Midbrain (tissue), 1 donor: ENCODE measurements at places on chromosomes 6 and 20.

DNA sequence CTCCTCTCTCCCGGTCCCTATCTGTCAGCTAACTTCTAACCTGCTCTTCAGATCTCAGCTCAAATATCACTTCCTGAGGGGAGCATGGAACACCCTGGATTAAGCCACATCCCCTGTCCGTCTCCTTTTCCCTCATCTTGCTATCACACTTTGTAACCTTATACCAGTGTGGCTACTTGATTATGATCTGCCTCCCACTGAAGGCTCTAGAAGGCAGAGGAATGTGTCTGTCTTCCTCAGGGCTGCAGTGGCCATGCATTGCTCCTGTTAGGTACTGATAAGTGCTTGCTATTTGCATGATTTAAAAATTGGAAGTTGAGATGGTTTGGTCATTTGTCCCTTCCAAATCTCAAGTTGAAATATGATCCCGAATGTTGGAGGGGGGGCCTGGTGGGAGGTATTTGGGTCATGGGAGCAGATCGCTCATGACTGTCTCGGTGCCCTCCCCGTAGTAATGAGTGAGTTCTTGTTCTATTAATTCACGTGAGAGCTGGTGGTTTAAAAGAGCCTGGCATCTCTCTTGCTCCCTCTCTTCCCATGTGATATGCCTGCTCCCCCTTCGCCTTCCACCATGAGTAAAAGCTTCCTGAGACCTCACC is 71.4 kb downstream of the PLCB4 start:
- DNase-seq: no peak

DNA sequence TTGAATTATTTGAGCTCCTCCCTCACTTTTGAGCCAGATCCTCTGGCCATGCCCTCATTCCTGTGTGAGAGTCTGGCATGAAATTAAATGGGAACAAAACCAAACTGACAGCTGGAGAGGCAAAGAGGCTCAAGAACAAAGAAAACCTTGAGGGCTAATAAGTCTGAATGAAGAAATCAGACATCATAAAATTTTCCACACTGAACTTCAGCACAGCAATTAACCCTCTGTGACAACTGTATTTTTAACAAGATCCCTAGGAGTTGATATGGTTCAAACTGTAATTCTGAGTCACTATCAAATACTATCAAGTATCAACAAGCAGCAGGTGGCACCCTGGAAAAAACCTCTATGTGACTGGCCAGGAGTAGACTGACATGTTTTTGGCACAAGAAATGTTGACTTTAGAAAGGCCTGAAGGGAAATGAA is 109.4 kb upstream of the EMILIN3 start:
- DNase-seq: no peak

DNA sequence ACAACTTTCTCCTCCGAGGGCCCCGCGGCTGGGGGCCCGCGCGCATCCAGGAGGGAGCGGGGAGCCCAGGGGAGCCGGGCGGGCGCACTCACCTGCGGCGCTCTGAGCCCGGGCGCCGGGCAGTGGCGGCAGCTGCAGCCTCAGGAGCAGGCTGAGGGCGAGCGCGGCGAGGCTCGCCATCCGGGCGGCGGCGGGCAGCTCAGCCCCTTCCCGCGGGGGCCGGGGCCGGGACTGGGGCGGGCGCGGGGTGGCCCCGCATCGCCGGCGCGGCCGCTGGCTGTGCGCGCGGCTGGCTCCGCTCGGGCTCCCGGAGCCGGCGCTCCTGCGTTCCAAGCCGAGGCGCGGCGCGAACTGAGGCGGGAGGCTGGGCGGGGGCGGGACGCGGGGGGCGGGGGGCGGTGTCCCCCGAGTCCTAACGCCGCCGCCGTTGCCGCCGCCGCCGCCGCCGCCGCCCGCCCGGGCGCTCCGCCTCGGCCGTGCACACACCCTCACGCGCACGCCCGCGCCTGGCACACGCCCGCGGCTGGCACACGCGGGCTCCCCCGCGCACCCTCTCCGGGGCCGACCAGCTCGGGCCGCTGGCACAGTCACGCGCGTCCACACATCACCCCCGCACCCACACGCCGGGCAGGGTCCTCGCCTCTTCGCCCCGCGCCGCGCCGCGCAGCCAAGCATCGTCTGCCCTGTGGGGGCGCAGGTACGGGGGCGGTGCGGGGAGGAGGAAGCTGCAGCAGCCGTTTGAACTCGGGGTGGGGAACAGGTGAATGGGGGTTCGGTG is at the start of gene PTPRT:
Gene PTPRT, minus strand, starts transcription at position 353 of the 778 bp plus-strand sequence. Its CDS starts 173 bp downstream, at position 180.
- DNase-seq: no peak

- DNase-seq: no peak
Observed at GRCh38 chr6:108200631-108201030, 34.8 kb downstream of the NR2E1 start.
